ENCODE measurements at places on chromosomes 16 and 17. TPM values are rescaled to one million over a fixed set of nuclear protein-coding genes. Genes with fewer than 3 reads are reported as not detected.

The SLFN12L gene
- total RNA-seq, result 174 TPM

The CFAP52 gene
- total RNA-seq, result not detected

GRCh38 chr16:886802-887731 is 83.7 kb downstream of the LMF1 start:
- H3K4me3 ChIP-seq, result no peak overlapping the region
- DNase-seq, result no peak
- peaks cover 4% of the 10 kb centered on the region for H3K36me3 ChIP-seq
- no peak overlapping the region for H3K27ac ChIP-seq
- H3K27me3 ChIP-seq, result no peaks in the 10 kb centered on the region

- no peaks in the 10 kb centered on the region for H3K27me3 ChIP-seq
- no peak overlapping the region for H3K27ac ChIP-seq
- H3K4me1 ChIP-seq, result peaks cover 19% of the 10 kb centered on the region
- peaks cover 2% of the 10 kb centered on the region for H3K36me3 ChIP-seq
- peak overlapping the region; percentile 71 for H3K4me3 ChIP-seq
- DNase-seq, result no peak
These were observed 721 bp downstream of the TBCD start for GRCh38 chr17:82752371-82753200.

DNA sequence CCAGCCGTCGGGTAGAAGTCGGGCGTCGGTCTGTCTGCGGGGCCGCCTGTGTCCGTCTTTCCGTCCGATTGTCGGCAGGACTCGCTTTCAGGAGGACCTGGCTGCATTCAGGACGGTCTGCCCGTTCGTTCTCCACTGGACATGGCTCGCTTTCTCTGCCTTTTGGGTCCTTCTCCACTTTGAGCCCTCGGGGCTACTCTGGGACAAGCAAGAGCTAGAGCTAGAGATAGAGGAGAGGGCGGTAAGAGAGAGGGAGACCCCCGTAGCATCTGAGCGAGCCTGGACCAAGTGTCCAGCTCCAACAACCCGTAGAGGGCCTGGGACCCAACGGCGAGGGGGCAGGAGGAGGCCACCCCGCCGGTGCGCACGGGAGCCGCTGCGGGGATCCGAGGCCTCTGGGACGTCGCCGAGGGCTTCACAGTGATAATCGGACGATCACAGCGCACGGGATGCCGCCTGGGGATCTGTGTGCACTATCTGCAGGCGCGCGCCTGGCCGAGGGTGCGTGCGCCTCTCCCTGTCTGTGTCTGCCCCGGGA is 4.5 kb downstream of the TBX4 start:
- no peaks in the 10 kb centered on the region for H3K36me3 ChIP-seq
- H3K27ac ChIP-seq, result no peak overlapping the region
- no peak for DNase-seq
- H3K27me3 ChIP-seq, result peaks cover 37% of the 10 kb centered on the region
- H3K4me1 ChIP-seq, result peaks cover 19% of the 10 kb centered on the region
- H3K4me3 ChIP-seq, result no peak overlapping the region

The PDXDC1 gene
- 88.2 TPM for total RNA-seq

DNA sequence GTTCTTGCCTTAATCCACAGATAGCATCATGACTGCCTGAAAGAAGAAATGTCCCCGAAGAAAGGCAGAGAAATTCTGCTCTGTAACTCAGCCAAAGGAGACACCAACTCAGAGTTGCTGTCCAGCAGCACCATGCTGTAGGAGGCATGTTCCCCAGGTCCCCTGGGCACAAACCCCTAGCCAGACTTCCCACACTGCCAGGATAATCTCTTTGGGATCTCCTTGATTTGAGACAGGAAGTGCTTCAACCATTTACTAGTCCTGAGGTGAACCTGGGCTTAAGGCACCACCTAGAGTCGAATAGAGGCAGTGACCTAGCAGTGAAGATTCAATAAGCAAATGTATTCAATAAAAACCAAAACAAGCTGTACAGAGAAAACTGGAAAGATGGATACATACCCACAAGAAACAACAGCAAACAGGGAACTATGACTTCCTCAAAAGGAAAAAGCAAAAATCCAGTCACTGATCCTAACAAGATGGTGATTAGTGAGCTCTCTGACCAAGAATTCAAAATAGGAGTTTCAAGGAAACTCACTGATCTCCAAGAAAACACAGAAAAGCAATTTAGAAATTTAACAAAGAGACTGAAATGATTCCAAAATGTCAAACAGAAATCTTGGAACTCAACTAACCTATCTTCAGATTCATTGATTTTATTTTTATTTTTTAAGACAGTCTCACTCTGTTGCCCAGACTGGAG is 5.7 kb downstream of the OR4D2 start:
- peak; percentile 82 for DNase-seq
- H3K27me3 ChIP-seq, result no peaks in the 10 kb centered on the region
- no peak overlapping the region for H3K4me3 ChIP-seq
- peaks cover 30% of the 10 kb centered on the region for H3K4me1 ChIP-seq
- H3K27ac ChIP-seq, result no peak overlapping the region
- H3K36me3 ChIP-seq, result no peaks in the 10 kb centered on the region

GRCh38 chr17:78366109-78366848 is 6.4 kb upstream of the SOCS3 start:
- no peaks in the 10 kb centered on the region for H3K27me3 ChIP-seq
- no peak overlapping the region for H3K27ac ChIP-seq
- H3K4me1 ChIP-seq, result peaks cover 13% of the 10 kb centered on the region

The OTOA gene
- not detected for total RNA-seq
